NCI-H1436 treated with DMSO at 0.1 percent for 48 hours (cell line): ENCODE measurements at places on chromosomes 16 and 17.

DNA sequence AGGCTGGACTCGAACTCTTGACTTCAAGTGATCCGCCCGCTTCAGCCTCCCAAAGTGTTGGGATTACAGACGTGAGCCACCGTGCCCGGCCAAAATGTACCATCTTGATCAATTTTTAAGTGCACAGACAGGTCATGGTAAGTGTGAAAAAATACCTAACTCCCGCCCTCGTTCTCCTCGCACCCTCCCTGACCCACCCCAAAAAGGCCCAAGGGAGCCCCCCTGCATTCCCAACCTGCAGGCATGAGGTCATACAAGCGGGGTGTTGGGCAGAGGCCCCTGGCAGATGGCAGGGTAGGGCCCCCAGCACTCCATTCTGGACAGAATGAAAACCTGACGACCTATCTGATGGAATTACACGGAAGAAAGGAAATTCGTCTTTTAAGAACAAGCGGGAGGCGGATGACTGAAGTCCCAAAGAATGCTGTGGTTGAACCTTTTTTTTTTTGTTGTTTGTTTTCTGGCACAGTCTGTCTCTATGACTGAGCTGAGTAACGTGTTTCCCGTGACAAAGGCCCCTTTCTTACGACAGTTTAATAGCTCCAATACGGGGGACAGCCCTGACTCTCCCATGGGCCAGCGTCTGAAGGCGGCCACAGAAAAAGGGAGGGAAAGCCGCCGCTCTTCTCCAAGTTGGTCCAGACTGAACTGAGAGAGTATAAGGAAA is 376.4 kb downstream of the SLC39A11 start:
- no peak for DNase-seq

- DNase-seq, result no peak
These were observed 4.7 kb upstream of the RAB40B start for GRCh38 chr17:82703036-82703745.

DNA sequence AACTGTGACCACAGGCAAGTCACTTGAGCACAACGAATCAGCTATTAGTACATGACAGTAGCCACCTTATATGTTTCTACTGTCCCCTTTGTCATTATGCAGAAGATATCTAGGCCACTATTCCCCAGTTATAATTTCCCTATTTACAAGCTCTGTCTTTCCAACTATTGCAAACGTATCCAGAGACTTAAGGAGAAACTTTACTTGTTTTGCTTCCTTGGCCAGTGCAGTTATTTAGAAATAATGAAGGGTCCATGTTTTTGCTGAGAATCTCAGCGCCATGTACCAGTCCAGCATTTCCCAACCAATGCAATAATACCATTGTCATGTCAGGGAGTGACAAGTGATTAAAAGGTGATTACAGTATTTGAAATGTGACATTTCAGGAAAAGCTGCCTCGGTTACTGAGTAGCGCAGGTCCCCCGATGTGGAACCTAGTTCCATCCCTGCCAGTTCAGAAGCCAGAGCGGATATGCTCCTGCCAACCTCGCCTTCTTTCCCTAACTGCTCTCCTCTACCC is 743 bp downstream of the ZNF624 start:
- DNase-seq, result no peak

- DNase-seq, result no peak
These were observed 4.2 kb upstream of the CDH1 start for GRCh38 chr16:68732741-68733399.

- no peak for DNase-seq
These were observed 41.4 kb downstream of the RPH3AL start for GRCh38 chr17:311119-311782.

GRCh38 chr17:48892940-48893645 is 506 bp downstream of the ATP5MC1 start:
- no peak for DNase-seq

GRCh38 chr16:23072084-23072599 is 77.1 kb downstream of the USP31 start:
- no peak for DNase-seq

DNA sequence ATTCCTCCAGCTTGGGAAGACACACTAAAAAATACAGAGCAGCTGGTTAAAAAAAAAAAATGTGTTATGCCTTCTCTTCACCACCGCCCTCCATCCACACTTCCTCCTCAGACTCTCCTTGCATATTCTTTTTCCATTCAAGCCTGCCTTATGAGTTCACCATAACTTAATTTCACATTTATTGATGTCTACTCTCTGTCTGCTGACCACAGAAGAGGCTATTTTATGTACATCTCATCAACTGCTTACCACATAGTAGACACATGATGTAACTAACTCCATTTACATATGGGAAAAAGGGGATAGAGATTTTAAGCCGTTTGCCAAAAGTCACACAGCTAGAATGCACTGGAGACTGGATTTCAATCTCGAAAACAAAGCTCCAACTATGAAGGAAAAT is 409.8 kb downstream of the CDH11 start:
- no peak for DNase-seq

- DNase-seq, result no peak
These were observed 71.2 kb upstream of the CHMP6 start for GRCh38 chr17:80920441-80920840.

DNA sequence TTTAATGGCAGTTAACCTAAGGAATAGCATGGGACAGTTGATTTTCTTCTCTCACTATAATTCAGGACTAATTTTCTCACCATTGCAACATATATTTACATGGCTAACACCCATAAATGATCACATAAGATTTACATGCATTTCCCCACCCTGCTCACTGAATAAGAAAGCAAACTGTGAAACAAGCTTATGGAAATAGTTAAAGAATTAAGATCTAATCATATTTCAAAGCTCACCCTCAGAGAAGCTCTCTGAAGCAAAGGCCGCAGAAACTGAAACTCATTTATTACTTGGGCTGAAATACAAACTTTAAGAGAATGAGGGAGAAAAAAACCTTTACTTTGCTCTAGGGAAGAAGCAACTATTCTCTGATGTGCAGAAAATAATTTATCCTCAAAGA is 218.7 kb upstream of the AXIN2 start:
- no peak for DNase-seq

GRCh38 chr16:1523581-1524245 is 9.8 kb upstream of the TMEM204 start:
- DNase-seq, result no peak

DNA sequence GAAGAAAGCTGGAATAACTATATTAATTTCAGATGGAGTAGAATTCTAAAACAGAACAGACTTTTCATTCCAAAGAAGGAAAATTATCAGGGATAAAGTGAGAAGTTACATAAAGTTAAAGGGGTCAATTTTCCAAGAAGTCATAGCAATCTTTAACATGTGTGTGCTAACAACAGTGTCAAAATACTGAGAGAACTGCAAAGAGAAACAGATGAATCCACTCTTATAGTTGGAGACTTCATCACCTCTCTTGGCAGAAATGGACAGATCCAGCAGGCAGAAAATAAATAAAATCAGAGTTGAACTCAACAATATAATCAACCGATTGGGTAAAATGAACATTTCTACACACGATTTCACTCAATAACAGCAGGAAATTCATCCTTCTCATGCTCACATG is 5.4 kb downstream of the ABCA9 start:
- no peak for DNase-seq

DNA sequence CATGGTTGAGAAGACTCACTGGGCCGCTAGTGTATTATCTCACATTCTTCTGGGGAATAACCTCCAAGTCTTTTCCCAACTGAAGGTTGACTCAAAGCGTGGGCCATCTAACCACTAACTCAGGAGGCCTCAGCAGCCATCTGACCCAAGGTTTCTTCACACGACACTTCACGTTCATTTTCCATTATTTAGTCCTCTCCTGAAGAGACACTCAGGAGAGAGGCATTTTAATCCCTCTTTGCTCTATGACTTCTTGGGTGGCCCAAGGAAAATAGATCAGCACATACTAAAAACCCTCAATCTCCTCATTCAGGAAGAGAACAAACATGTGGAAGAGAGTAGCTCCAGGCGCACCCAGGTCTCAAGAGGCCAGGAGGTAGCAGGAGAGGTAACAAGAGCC is 252.8 kb upstream of the FOXF1 start:
- DNase-seq, result no peak

GRCh38 chr16:29789775-29790182 is 772 bp upstream of the KIF22 start:
- no peak for DNase-seq

GRCh38 chr16:371515-372301 is 1.4 kb upstream of the MRPL28 start:
- DNase-seq, result no peak

DNA sequence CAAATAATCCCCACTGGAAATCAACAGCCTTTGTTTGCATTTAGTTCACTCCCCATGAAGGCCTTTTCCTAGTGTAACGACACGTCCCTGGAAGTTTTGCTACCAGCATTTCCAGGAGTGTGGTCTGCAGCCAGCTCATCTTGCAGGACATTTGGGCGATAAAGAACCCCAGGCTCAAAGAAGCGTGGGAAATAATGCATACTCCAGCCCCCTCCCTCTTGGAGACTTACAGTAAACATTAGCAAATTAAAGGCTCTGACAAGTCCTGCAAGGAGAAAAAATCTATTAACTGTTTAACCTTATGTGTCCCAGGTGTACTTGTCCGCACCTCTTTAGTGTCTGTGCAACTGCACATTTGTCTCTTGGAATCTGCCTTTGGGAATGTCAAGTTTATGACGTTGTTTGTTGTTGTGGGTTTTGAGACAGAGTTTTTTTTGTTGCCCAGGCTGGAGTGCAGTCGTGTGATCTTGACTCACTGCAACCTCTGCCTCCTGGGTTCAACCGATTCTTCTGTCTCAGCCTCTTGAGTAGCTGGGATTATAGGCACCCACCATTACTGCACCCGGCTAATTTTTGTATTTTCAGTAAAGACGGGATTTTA is 131.1 kb downstream of the ABCC1 start:
- no peak for DNase-seq

- no peak for DNase-seq
These were observed 29.6 kb downstream of the NTN1 start for GRCh38 chr17:9050801-9051401.

- no peak for DNase-seq
These were observed 217.1 kb downstream of the HS3ST3A1 start for GRCh38 chr17:13384626-13385025.

- no peak for DNase-seq
These were observed 1.0 kb downstream of the TEPSIN start for GRCh38 chr17:81237591-81238489.

DNA sequence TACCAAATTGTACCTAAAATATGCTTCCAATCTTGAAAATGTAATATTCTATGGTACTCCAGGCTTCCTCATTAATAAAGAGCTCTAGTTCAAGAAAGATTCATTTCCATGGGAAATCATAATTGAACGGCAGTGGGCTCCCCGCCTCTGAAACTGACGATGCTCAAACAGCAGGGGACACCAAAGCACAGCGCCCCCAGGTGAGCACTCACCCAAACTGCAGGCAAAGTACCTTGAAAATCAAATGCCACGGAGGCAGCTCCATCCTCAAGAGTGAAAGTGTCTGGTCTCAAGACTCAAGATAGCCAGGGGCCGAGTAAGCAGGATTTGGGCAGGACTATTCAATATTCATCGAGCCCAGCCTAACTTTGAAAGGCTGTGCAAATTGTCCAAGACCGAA is 217.4 kb upstream of the TNRC6C start:
- no peak for DNase-seq

GRCh38 chr17:22268214-22268911 is 576.0 kb downstream of the KCNJ18 start:
- no peak for DNase-seq

DNA sequence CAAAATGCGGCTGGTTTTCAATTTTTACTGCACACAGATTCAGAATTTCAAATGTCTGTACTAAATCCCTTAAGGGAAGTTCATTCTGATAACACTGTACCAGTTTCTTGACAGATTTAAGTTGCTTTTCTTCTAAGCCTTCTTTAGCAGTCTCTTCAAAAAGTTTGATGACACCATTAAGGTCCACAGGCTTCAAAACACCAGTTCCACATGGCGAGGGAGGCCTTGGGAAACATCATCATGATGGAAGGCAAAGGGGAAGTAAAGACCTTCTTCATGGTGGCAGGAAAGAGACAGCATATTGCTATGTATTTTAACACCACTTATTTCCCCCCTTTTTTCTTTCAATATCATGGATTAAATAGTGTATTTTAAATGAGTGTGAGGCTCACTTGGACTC is 24.5 kb downstream of the NLRC5 start:
- DNase-seq, result no peak

- DNase-seq, result no peak
These were observed 270.4 kb upstream of the ELAC2 start for GRCh38 chr17:13288248-13288647.

DNA sequence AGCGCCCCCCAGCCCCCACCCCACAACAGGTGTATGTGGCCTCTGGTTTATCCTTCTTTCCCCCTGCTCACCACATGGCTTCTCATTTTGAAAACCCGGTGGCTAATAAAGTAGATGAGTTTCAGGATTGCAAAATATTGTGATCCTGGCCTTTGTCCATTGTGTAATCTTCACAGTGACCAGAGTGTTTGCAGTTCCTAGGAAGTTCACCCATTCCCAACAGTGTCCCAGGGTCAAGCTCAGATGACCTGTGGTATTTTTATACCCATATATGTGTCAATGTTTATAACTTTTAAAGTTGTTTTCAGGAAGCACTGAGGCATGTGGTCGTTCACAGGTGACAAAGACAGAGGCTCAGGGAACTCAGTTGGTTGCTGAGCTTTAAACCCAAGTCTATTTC is 721.9 kb downstream of the WWOX start:
- DNase-seq, result no peak

GRCh38 chr17:2438823-2439222 is 38.0 kb upstream of the MNT start:
- no peak for DNase-seq

GRCh38 chr17:41534899-41535546 is 6.9 kb upstream of the KRT19 start:
- no peak for DNase-seq

- no peak for DNase-seq
These were observed 4.9 kb upstream of the PGAP6 start for GRCh38 chr16:386641-387156.

DNA sequence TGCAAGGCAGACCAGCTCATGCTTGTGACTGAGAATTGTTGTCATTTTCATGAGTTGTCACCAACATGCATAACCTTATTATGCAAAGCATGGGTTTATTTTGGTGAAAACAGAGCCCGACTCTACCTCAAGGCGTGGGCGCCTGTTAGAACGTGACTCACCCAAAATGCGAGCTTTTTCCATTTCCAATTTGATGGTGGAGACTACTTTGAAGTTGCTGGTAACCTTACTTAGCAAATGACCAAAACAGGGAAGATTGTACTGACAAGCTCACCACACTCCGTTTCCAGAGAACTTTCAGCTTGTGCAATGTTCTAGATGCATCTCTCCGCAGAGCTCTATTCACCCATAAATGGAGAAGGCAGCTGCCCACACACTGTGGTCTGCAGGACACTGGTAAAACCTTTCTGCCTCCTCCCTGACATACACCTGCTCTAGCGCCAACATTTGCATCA is 284.5 kb downstream of the MAF start:
- no peak for DNase-seq
